ENCODE measurements at places on chromosomes 3 and 15. TPM values are rescaled to one million over a fixed set of nuclear protein-coding genes. Genes with fewer than 3 reads are reported as not detected.

CCDC32 gene
- total RNA-seq = 32.9 TPM

DNA sequence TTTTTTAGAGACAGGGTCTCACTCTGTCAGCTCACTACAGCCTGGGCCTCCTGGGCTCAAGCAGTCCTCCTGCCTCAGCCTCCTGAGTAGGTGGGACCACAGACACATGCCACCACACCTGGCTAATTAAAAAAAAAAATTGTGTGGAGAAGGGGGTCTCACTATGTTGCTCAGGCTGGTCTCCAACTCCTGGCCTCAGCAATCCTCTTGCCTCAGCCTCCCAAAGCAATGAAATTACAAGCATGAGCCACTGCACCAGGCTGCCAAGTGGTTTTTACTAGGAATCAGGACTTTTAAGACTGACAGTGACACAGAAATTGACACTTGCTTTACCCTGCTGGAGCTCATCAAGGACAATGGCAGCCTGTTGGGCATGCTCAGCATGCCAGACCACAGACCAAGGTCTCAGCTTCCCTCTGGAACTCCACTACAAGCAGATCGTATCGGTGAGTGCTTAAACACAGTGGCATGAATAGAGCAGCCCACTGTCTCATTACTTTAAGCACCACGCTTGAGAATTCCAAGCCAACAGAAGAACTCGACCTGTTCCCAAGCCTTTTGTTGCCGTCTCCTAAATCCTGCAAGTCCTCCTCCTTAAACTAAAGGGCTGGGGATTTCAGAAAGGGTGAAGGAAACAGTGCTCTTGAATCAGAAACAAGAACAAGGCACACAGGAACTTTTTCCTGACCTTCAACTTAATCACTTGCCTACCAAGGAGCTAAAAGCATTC, 41.4 kb downstream of the EOMES start:
- DNase-seq = no peak

DNA sequence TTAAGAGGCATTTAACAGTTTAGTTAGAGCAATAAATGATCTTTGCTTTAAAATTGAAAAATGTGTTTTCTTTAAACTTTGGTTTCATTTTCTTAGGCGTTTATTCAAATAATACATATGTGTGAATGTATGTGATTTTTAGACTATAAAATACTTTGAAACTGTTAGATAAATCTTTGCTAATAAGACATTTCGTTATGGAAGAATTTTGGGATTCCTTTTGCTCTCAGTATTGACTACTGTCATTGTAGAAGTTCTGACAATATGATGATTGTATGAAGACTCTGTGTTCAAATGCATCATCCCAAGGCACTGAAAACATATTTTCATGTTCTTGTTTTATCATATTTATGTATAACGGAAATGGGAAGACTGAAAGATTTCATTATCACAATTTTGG, 43.8 kb upstream of the GOLGA8A start:
- no peak for DNase-seq

DNA sequence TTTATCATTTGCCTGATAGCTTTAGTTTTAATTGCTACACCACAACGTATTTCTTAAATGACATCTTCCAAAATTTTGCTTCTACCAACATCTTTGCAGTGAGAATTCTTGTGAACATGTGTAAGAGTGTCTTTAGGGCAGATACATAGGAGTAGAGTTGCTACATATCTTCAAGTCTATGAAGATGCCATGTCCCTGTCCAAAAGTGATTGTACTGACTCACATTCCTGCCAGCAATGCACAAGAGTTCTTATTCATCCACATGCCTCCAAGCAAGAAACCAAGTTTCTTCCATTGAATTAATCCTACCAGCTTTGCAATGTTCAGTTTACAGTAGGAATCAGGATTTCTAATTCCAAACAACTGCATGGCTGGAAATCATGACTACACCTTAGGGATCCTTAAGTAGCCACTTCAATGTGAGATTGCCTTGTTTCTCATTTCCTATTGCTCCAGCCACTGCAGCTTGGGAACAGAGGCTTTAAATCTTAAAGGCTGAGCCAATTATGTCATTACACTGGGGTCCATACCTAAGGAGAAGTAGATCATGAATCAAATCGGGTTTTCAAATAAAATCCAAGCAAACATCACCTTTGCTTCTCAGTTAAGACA, 44.5 kb downstream of the BCL2L10 start:
- DNase-seq = no peak

HIGD2B gene
- not detected for total RNA-seq

TM4SF1 gene
- 57.6 TPM for total RNA-seq

All from stomach (tissue), 19 donors.